ENCODE measurements at places on chromosomes 2 and 18. TPM values are rescaled to one million over a fixed set of nuclear protein-coding genes. Genes with fewer than 3 reads are reported as not detected.

SPDYA gene
- total RNA-seq = not detected

MZT2B gene
- total RNA-seq = 157 TPM

COLEC12 gene
- total RNA-seq = 15.3 TPM

NCKAP5 gene
- total RNA-seq = 5.4 TPM

SERPINB7 gene
- total RNA-seq = not detected

APOB gene
- total RNA-seq = 45.3 TPM

CD207 gene
- total RNA-seq = not detected

RBMS1 gene
- total RNA-seq = 57.0 TPM

- DNase-seq = no peak
Observed at GRCh38 chr2:229335877-229336346, 64.8 kb upstream of the PID1 start.

DNA sequence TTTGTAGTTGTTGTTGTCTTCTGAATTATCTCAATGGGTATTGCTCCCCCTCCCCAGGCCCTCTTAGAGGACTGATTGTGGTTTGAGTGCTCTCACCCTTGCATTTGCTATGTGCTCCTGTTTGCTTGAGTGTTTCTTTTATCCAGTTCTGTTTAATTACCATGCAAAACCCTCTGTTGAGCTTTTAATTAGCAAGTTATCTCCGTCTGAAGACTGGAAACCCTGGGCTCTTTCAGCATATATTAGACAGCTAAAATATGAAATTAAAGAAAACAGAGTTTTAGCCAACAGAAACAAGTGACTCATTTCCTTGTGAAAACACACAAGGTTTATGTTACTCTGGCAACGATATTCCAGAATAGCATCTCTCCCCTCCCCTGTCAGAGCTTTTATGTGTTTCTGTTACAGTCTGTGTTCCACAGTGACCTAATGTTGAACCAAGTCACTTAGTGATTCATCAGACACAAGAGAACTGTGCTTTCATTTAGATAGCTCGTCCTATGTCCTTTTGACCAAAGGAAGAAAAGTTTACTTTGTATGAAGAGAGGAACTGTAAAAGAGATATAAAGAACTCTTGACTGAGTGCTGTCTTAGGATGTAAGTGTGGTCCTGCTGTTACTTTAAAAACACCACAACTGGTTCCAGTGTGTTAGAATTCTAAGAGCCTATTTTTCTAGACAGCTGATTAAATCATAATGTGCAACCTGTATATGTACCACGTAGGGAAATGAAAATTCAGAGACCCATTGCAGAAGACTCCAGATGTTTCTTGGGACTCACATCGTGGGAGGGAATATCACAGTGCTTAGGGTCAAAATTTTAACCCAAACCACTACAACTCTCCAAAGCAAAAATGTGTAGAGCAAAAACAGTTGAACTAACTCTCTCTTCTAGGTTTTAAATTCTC lies 172.8 kb upstream of the RBMS1 start:
- no peak for DNase-seq

- DNase-seq = no peak
Observed at GRCh38 chr18:61825386-61825785, 67.4 kb downstream of the RNF152 start.

DNA sequence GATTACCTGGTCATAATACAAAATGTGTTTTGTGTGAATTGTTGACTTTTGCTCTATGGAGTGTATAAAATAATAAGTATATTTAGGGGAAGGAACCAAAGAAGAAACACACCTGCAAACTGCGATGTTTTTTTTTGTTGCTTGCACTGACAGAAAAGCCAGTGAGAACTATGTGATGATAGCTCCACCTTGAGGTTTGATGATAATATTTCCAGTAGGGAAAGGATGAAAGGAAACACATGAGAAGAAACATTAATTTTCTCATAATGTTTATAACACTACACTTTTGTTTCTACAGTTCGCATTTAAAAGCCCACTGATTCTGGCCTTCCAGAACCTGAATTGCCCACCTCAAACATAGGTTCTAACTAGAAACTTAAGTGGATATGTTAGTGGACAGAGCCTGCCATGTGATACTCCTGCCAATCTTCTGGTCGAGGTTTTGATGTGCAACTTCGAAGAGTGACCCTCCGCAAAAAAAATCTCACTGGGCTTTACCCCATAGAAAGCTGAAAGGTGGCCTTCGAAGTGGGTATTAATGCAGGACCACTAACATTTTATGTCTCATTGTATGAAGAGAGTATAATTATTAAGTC lies 476.4 kb upstream of the SPHKAP start:
- DNase-seq = no peak

DNA sequence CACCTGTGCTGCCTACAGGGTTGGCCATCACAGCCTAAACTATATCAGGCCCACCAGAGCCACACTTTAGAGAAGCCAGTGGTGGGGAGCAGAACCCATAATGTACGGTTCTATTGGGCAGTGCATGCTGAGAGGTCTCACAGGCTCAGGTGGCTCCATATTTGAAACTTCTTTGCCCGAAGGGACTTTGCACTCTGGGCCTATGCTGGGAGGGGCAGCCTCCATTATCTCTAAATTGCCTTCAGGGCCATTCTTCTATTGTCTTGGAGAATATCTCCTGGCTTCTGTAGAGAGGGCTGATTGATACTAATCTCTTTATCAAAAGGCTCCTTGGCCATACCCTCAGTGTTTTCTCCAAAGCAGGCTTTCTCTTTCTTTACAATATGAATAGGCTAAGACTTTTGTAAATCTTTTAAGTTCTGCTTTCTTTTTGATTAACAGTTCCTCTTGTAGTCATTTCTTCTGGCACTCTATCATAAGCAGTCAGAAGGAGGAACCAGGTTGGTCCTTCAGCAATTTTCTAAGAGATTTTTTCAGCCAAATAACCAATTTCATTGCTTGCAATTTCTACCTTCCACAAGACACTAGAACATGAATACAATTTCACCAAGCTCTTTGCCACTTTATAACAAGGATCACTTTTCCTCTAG lies 44.5 kb downstream of the RPE start:
- no peak for DNase-seq

DNA sequence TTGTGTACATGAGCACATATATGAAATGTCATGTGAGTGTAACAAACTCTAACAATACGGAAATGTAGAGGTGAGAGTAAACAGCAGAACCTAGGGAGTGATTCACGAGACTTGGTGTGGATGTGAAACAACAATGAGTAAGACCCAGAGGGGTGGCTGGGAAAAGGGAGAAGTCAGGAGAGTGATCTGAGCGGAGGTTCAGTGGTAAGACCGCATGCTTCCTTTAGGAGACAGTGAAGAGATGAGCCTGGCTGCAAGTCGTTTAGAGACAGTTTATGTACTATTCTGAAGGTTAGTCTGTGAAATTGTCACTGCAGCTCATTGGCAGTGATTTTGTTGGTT lies 150.6 kb downstream of the PRPF40A start:
- no peak for DNase-seq

DNA sequence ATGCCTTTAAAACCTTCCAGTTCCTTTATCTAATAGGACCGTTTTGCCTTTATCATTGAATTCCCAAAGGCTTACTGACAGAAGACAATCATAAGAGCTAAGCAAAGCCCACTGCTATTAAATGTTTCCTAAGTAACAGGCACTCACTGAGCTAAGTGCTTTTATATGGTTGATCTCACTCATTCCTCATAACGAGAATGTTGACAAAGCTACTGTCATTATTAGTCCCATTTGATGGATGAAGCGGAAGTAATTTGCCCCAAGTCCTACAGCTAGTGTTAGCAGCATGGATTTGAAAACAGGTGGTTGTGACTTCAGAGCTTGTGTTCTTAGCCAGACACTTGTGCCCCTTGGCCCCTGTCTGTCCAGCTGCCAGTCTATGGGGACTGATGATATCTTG lies 134.8 kb upstream of the SERPINE2 start:
- DNase-seq = no peak

DNA sequence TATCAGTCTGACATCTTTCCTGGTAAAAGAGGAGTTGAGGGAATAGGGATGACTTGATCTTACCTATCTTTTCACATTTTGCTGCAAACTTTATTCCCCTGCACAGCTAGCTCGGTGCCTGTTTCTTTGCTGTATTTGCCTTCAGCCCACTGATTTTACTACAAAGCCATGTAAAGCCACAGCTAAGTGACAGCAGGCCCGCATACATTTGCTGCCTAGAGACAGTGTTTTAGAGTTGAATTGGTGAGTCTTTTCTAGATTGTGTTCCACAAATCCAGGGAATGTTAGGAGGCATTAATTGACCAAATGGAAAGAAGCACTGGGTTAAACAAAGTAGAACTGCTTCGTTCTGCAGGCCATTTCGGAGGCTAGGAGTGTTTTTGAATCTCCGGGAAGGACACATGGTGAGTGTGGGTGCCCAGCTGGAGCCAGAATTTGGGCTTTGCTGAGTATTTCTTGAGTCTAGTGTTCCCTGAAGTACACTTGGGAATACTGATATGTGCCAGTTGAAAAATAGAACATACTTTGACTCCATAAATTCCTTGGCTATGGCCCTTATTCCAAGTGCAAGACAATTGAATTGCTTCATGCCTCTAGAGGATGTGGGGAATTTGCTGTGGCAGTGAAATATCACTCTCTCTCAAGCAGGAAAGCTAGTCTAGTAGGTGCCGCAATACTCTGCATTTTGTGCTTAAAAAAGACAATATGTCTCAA lies 329.8 kb downstream of the PTPRM start:
- no peak for DNase-seq

- DNase-seq = no peak
Observed at GRCh38 chr18:74081966-74082741, 65.5 kb downstream of the FBXO15 start.

- no peak for DNase-seq
Observed at GRCh38 chr2:166899676-166900075, 11.4 kb downstream of the XIRP2 start.

- no peak for DNase-seq
Observed at GRCh38 chr2:56754066-56754615, 570.4 kb downstream of the CCDC85A start.

DNA sequence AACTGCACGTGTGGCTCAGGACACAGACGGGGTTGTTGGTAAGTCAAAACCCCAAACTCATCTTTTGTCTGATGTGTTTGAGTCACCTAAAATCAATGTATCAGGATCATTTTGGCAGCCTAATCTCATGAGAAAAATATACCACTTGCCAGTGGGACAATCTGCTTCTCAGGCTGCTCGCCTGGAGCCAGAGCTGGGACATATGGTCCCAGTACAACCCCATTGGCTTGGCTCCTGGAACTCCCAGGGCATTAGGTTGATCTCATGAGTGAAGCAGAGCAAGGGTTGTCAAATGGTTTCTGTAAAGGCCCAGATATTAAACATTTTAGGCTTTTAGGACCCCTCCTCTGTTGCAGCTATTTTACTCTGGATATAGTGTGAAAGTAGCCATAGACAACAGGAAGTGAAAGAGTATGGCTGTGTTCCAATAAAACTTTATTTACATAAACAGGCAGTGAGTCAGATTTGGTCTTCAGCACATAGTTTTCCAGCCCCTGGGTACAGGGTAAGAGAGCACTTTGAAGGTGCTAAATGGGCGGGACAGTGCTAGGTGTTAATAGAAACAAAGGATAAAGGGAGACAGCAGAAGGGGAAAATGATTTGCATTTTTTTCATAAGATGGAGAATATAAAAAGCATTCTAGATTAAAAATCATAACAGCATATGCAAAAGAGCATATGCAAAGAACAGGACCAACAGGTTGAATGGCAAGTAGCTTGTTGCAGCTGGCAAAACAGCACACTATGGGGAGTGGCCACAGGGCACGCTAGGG lies 290.8 kb downstream of the KCNS3 start:
- DNase-seq = no peak

GRCh38 chr2:100831158-100831750 lies 11.3 kb downstream of the NPAS2 start:
- no peak for DNase-seq

DNA sequence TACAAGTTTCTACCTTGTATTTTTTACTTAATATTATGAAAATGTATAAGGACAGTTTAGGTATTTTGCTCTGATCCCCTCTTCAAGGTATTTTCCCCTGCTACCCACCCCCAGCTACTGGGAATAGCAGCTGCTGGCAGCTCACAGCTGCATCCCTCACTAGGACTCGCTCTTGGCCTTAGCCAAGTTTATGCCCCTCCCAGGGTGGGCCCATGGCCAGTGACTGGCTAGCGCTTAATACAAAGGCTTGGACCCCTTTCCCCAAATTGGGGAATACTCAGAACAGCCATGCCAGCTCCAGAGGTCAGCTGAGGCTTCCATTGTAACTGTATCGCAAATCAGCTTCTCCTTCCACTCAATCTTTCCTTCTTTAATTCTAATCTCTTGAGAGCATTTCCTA lies 131.3 kb downstream of the GFPT1 start:
- no peak for DNase-seq

DNA sequence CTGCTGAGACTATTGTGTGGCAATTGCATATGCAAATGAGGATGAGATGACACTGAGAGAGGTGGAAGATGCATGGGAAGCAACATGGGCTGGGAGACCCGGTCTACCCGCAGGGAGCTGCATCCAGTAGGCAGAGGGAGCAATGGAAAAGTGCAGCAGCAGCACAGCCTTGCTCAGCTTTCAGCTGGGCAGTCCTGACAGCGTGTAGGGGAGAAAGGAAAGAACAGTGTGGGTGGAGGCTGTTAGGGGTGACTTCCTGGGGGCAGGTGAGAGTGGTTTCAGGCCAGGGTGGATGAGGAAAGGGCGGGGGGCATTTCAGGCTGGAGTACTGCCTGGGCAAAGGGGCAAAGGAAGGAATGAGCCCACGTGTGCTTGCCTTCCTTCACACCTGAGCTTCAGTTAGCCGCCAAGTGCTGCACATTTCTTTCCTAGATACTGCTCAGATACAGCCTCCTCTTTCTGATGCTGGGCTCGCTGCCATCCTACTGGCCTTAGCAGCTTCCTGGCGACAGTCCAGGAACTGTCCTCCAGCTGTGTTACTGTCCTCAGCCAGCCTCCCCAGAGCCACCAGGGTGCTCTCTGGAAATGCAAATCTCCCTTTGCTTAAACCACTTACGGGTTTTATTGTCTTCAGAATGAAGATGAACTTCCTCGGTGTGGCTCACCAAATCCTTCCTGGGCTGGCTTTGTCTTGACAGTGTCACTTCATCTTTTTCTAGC lies 276.3 kb downstream of the TSN start:
- no peak for DNase-seq

DNA sequence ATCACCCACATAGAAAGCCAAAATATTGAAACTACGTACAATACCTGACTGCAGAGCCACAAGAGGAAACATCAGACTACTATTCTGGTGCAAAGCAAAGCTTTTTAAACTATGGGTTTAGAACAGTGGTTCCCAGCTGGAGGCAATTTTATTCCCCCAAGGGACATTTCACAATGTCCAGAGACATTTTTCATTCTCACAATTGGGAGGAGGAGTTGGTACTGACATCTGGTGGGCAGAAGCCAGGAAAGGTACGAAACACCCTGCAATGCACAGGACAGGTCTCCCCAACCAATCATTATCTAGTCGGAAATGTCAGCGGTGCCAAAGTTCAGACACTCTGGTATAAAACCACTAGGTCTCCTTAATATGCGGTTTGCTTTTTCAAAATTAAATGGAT lies 88.4 kb upstream of the ARL5A start:
- DNase-seq = no peak

GRCh38 chr2:188517549-188518215 lies 226.0 kb downstream of the GULP1 start:
- no peak for DNase-seq

DNA sequence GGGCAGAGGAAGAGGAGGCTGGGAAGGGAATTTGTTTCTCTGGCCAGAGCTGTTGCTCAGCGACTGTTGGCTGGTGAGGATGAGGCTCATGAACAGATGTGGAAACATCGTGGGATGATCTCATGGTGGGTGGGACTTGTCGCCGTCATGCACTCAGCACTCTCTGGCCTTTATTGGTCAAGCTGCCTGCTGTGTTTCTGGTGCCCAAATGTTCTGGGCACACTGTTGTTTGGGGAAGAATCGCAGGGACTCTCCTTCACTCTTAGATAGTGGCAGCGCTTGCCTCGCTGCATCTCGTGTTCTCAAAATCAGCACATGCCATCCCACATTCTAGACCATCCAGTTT lies 145.6 kb downstream of the AGAP1 start:
- peak; percentile 93 for DNase-seq
